AG20443 (cell line): ENCODE measurements at places on chromosomes 13 and 19.

DNA sequence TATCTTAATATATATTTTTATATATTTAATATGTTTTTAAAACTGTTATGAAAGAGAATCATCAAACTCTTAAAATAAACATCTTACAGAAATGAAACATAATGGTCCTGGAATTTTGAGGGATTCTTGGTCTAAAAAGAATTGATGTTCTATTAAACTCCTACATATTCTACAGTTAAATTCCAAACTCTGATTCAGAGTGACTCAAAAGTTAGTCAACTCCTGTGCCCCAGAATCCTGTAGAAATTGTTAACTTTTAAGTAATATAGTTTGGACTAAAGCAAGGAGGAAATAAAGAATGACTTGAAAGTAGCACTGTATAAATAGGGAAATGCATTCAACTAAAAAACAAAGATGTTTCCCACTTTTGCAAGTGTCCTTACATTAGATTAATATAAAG is 47.7 kb downstream of the FNDC3A start:
- peak; percentile 37 for DNase-seq

GRCh38 chr19:49847731-49848696 is 2.9 kb upstream of the PTOV1 start:
- peak; percentile 34 for DNase-seq

DNA sequence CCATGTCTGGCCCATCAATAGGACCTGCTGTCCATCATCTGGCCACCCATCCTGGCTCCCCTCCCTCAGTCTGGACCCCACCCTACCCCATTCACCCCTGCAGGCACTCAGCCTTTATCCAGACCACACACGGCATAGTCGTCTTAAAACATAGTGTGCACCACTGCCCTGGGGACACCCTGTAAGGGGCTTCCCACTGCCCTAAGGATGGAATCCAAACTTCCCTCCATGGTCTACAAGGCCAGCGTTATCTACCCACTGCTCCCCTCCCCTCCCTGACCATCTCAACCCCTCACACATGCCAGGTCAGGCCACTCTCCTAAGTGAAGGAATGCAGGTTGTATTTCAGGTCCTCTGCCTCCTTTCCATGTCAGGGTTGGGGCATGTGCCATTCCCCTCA is 352.7 kb upstream of the ZNF507 start:
- DNase-seq, result no peak

GRCh38 chr13:34847766-34848165 is 94.3 kb upstream of the NBEA start:
- no peak for DNase-seq

- no peak for DNase-seq
These were observed 2.0 kb downstream of the RAB8A start for GRCh38 chr19:16113727-16114126.

DNA sequence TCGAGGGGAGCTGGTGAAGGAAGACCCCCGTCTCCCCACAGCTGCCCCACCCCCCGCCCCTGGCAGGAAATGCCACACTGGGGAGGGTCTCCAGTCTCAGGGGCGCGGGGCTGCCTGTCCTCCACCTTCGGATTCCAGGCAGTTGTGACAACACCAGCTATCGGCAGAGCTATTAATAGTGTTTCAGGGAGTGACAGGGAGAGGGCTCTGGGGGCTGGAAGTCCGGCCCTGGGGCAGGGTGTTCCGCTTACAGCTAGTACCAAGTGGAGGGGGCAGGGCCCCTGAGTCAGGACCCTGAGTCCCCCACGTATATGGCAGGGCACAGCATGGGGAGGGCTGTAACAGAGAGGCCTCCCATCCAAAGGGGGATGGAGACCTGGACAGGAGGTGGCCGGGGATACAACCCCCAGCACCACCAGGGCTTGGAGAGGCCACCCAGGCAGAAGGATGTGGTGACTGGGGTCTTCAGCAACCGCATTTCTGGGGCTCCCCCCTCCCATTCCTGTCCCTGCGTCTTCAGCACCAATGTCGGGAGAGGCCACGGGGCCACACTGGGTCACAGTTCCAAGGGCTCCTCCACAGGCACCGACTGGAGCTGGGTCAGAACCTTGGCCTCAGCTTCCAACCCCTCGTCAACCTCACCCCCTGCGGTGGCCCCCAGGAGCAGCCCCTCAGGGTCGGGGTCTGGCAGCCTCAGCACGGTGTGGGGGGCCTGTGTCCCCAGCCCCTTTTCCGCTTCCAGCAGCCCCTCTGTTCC is 3.9 kb downstream of the SIX5 start:
- no peak for DNase-seq

- no peak for DNase-seq
These were observed 154.0 kb downstream of the RGCC start for GRCh38 chr13:41611385-41611784.

- no peak for DNase-seq
These were observed 59.5 kb downstream of the TNFSF11 start for GRCh38 chr13:42633495-42633894.

GRCh38 chr13:109790942-109791605 is 4.7 kb upstream of the IRS2 start:
- no peak for DNase-seq
